ENCODE measurements at places on chromosomes 2 and 18.

- peaks cover 20% of the 10 kb centered on the region for H3K36me3 ChIP-seq
- H3K4me3 ChIP-seq = no peak overlapping the region
- H3K27me3 ChIP-seq = no peaks in the 10 kb centered on the region
- no peaks in the 10 kb centered on the region for H3K4me1 ChIP-seq
These were observed 20.6 kb downstream of the MBD2 start for GRCh38 chr18:54203914-54204313.

DNA sequence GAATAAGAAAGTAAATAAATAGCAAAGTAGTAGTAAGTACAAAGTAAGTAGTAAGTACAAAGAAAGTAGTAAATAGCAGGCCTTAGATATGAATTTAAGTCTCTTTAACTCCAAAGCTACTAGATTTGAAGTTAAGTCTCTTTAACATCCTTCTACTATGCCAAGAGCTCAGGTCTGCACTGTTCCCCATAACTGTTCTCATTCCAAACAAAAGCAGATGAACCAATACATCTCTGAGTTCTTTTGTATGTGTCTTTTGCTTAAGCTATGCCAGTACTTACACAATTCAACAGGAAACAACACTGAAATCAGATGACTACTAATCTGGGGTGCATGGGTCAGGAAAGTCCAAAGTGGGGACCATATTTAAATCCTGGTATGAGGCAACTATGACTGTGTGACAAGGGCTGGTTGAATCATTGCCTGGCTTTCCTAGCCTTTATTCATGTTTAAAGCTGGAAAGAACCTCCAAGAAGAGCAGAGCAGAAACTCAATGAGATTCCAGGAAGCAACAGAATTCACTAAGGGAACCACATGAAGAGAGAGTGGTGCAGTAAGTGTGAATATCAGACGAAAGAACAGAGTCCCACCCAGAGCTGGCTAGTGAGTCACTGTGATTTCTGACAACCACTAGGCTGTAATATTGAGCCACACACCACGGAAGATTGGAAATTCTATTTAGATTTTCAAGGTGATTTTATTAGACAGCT is 51.0 kb upstream of the CYP26B1 start:
- H3K4me3 ChIP-seq = no peak overlapping the region
- no peak overlapping the region for H3K27ac ChIP-seq
- no peaks in the 10 kb centered on the region for H3K27me3 ChIP-seq
- H3K4me1 ChIP-seq = no peaks in the 10 kb centered on the region
- H3K36me3 ChIP-seq = no peaks in the 10 kb centered on the region

DNA sequence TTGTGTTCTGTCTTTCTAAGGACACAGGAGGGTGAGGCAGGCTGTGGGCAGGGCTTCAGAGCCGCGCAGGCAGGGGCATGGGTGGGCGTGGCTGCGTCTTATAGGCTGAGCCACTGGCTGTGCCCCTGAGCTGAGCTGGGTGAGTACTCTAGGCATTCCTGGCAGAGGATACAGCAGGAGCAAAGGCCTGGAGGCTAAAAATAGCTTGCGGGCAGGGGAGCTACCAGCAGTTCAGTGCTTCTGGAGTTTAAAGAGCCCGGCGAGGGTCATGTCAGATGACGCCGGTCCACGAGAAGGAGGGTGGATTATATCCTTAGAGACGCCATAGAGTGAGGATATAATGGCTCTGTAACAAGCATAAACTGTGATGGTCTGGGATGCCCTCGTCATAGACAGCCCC is 31.5 kb upstream of the PDIA6 start:
- H3K4me1 ChIP-seq = no peaks in the 10 kb centered on the region
- H3K36me3 ChIP-seq = no peaks in the 10 kb centered on the region
- H3K27ac ChIP-seq = no peak overlapping the region
- H3K4me3 ChIP-seq = no peak overlapping the region
- DNase-seq = no peak

DNA sequence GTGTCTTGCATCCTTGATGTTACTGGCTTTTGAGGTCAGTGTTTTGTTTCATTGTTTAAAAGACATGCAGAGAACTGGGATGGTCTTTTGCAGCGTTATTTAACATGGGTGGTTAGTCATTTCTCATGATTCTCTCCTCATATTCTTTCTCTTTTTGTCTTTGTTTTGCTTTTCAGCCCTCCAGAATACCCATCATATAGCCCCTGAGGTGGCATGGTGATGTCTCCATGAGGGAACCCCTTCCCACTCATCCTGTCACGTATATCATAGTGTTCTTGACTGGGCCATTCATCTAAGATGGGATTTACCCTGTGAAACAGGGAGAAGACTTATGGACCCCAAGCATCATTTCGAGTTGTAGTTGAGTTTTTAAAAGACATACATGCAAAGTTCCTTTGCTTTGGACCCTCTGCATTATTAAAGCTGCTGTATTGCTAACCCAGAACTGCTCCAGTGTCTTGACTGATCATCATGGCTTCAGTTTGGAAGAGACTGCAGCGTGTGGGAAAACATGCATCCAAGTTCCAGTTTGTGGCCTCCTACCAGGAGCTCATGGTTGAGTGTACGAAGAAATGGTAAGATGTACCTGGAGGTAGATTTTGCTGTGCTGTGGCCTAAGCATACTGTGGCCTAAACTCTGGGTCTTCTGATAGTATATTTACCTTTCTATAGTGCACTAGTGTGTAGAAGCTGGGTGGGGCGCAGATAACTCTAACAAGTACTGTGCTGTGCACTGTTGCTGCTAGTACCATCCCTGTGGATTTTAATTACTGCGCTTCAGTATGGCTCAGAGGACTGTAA is 1.4 kb downstream of the EHBP1 start:
- H3K4me3 ChIP-seq = peak overlapping the region; percentile 92
- DNase-seq = no peak
- no peak overlapping the region for H3K27ac ChIP-seq
- H3K36me3 ChIP-seq = no peaks in the 10 kb centered on the region
- no peaks in the 10 kb centered on the region for H3K27me3 ChIP-seq

- H3K27me3 ChIP-seq = no peaks in the 10 kb centered on the region
- no peak overlapping the region for H3K4me3 ChIP-seq
- H3K27ac ChIP-seq = no peak overlapping the region
- no peaks in the 10 kb centered on the region for H3K36me3 ChIP-seq
These were observed 8.8 kb downstream of the PLCL1 start for GRCh38 chr2:197813093-197813787.

GRCh38 chr2:45588158-45588829 is 22.8 kb downstream of the SRBD1 start:
- H3K4me1 ChIP-seq = no peaks in the 10 kb centered on the region
- no peaks in the 10 kb centered on the region for H3K27me3 ChIP-seq
- H3K36me3 ChIP-seq = no peaks in the 10 kb centered on the region
- no peak overlapping the region for H3K27ac ChIP-seq
- DNase-seq = no peak
- H3K4me3 ChIP-seq = no peak overlapping the region

DNA sequence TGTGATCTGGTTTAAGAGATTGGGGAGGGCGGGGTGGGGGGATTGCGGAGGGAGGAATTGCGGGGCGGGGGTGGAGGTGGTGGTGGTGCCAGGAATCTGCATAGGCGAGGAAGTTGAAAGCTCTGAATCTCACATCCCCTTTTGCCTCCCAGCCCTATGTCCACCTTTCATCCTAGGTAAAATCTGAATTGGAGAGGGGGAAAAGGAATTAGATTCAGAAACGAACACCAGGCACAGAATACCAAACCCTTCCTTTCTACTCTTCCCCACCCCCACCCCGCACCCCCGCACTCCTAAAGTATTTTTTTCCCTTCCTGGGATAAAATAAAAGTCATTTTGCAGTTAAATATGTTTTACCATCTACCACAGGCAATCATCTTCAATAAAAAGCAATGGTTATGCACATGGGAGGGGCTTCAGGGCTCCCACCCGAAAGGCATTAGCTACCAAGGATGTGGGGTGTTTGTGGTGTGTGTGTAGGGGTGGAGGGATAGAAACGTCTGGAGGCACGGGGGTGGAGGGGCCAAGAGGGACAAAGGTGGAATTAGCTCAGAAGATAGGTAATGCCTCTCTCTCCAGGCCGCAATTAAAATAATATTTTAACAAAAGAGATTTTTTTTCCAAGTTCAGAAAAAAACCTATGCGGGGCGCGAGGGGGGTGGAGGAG is 1.8 kb downstream of the IGFBP5 start:
- peaks cover 31% of the 10 kb centered on the region for H3K4me1 ChIP-seq
- no peaks in the 10 kb centered on the region for H3K36me3 ChIP-seq
- peak overlapping the region; percentile 48 for H3K4me3 ChIP-seq
- no peak overlapping the region for H3K27ac ChIP-seq
- DNase-seq = no peak

- no peaks in the 10 kb centered on the region for H3K4me1 ChIP-seq
- no peak for DNase-seq
- H3K4me3 ChIP-seq = no peak overlapping the region
- no peaks in the 10 kb centered on the region for H3K36me3 ChIP-seq
- no peaks in the 10 kb centered on the region for H3K27me3 ChIP-seq
These were observed 49.8 kb upstream of the PLA2R1 start for GRCh38 chr2:160111951-160112798.

- no peak for DNase-seq
- no peaks in the 10 kb centered on the region for H3K4me1 ChIP-seq
- no peak overlapping the region for H3K4me3 ChIP-seq
- no peaks in the 10 kb centered on the region for H3K36me3 ChIP-seq
- no peaks in the 10 kb centered on the region for H3K27me3 ChIP-seq
- H3K27ac ChIP-seq = no peak overlapping the region
These were observed 665.2 kb upstream of the NRXN1 start for GRCh38 chr2:51697095-51697494.

- no peak for DNase-seq
- peaks cover 3% of the 10 kb centered on the region for H3K27me3 ChIP-seq
- no peaks in the 10 kb centered on the region for H3K4me1 ChIP-seq
- no peak overlapping the region for H3K27ac ChIP-seq
These were observed 35.3 kb downstream of the MROH2A start for GRCh38 chr2:233813236-233814055.

DNA sequence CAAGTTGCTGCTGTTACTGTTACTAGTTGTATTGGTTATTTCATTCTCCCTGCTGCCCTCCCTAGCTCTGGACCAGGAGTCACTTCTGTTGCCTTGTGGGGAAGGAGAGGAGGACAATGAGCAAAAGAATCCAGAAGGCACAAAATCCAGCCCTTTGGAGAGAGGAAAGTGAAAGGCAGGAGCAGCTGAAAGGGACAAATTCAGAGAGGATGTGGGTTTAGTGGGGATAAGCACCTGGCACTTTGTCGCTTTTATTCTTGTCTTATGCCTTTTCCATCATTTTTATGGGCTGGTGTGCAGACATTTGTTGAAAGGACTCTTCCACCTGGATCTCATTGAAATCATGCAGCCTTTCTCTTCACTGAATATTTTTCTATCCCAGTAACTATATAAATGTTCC is 24.3 kb upstream of the LTBP1 start:
- DNase-seq = no peak
- H3K27ac ChIP-seq = no peak overlapping the region
- H3K27me3 ChIP-seq = no peaks in the 10 kb centered on the region
- H3K4me3 ChIP-seq = no peak overlapping the region
- H3K4me1 ChIP-seq = no peaks in the 10 kb centered on the region

- H3K27me3 ChIP-seq = no peaks in the 10 kb centered on the region
- no peaks in the 10 kb centered on the region for H3K36me3 ChIP-seq
- no peak overlapping the region for H3K27ac ChIP-seq
- DNase-seq = no peak
These were observed 15.0 kb upstream of the CTAGE1 start for GRCh38 chr18:22432657-22433137.

- no peak overlapping the region for H3K4me3 ChIP-seq
- H3K36me3 ChIP-seq = no peaks in the 10 kb centered on the region
- H3K4me1 ChIP-seq = peaks cover 30% of the 10 kb centered on the region
- H3K27me3 ChIP-seq = peaks cover 40% of the 10 kb centered on the region
- H3K27ac ChIP-seq = no peak overlapping the region
- DNase-seq = no peak
These were observed 2.9 kb upstream of the INHBB start for GRCh38 chr2:120343100-120343432.

- H3K36me3 ChIP-seq = no peaks in the 10 kb centered on the region
- no peak overlapping the region for H3K27ac ChIP-seq
- H3K4me1 ChIP-seq = no peaks in the 10 kb centered on the region
- no peak for DNase-seq
- H3K27me3 ChIP-seq = no peaks in the 10 kb centered on the region
These were observed 71.8 kb upstream of the RAB12 start for GRCh38 chr18:8537400-8537799.

- no peak for DNase-seq
- no peaks in the 10 kb centered on the region for H3K27me3 ChIP-seq
- no peak overlapping the region for H3K27ac ChIP-seq
- H3K4me1 ChIP-seq = no peaks in the 10 kb centered on the region
These were observed 639.2 kb upstream of the CDH2 start for GRCh38 chr18:28816155-28816554.

GRCh38 chr2:19369341-19369955 is 11.0 kb upstream of the OSR1 start:
- H3K4me1 ChIP-seq = no peaks in the 10 kb centered on the region
- DNase-seq = no peak
- H3K27me3 ChIP-seq = no peaks in the 10 kb centered on the region
- no peaks in the 10 kb centered on the region for H3K36me3 ChIP-seq
- H3K4me3 ChIP-seq = no peak overlapping the region
- no peak overlapping the region for H3K27ac ChIP-seq

GRCh38 chr2:121582272-121582671 is 51.6 kb downstream of the RNU4ATAC start:
- H3K4me3 ChIP-seq = no peak overlapping the region
- H3K27ac ChIP-seq = no peak overlapping the region
- no peaks in the 10 kb centered on the region for H3K27me3 ChIP-seq
- no peak for DNase-seq

GRCh38 chr18:43970656-43971055 is 693.4 kb upstream of the SYT4 start:
- no peak overlapping the region for H3K27ac ChIP-seq
- H3K36me3 ChIP-seq = no peaks in the 10 kb centered on the region
- H3K27me3 ChIP-seq = no peaks in the 10 kb centered on the region
- DNase-seq = no peak
- H3K4me3 ChIP-seq = no peak overlapping the region
- no peaks in the 10 kb centered on the region for H3K4me1 ChIP-seq

DNA sequence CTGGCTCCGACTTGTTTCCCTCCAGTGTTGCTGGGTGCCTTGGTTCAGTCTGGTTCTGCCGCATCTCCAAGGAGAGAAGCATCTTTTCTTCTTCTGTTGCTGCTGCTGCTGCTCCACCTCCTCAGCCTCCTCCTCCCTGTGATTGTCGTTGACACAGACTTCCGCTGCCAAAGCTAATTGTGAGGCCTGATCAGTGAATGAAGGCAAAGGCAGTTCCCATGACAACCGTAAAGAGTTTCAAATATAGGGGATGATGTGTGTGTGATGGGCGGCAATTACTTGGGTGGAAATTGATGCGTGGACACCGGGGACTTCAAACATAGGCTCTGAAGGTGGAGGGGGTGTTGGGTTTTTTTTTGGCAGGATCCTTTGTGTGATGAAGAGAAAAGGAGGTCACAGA is 13.7 kb downstream of the TET3 start:
- no peaks in the 10 kb centered on the region for H3K27me3 ChIP-seq
- H3K4me3 ChIP-seq = no peak overlapping the region
- H3K27ac ChIP-seq = no peak overlapping the region
- no peaks in the 10 kb centered on the region for H3K36me3 ChIP-seq
- peaks cover 17% of the 10 kb centered on the region for H3K4me1 ChIP-seq

Measured in effector memory CD4-positive, alpha-beta T cell (primary cell).